ENCODE measurements at places on chromosomes 6 and 20. TPM values are rescaled to one million over a fixed set of nuclear protein-coding genes. Genes with fewer than 3 reads are reported as not detected.
A peak's percentile ranks its signal among the peaks of the same experiment; 100 is the strongest.

GRCh38 chr6:121134922-121135321 lies 199.4 kb downstream of the TBC1D32 start:
- no peak for DNase-seq

DNA sequence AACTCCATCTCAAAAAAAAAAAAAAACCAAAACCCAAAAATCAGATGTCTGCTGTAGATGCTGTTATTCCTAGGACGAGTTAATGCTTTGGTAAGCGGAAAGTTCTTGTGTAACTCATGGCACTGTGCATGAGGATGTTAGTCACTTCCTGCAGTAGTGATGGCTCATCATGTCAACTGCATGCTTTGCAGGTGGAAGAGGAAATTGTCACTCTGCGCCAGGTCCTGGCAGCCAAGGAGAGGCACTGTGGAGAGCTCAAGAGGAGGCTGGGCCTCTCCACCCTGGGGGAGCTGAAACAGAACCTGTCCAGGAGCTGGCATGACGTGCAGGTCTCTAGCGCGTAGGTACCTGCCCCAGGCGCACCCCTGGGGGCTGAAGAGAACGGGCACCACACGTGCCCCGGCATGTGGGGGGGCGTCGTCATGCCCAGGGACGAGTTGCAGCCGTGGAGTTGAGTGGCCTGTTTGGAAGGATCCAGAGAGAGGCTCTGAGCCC lies 8.5 kb downstream of the TPD52L2 start:
- DNase-seq: no peak

- peak; percentile 75 for DNase-seq
Observed at GRCh38 chr20:25539742-25540672, 45.3 kb downstream of the NINL start.

GRCh38 chr6:157096522-157096921 lies 226.8 kb downstream of the TMEM242 start:
- DNase-seq: no peak

DNA sequence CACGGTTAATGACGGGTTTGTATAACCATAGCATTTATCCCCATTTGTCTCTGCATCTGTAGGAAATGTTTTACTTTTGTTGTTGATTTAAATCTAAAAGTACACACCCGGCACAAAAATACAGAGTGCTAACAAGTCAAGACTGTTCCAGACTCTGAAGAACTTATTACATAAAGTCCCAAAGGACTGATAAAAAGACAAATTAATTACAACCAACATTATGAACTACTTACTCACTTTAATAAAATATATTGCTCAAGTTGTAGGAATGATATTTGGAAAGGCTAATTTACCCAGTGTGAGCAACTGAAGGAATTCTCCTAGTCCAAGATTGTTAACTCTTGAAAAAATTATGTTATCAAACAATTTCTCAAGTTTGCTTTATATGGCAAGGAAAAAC lies 115.6 kb downstream of the KIF13A start:
- DNase-seq: no peak

- peak; percentile 32 for DNase-seq
Observed at GRCh38 chr6:163608204-163608644, 193.7 kb downstream of the QKI start.

- no peak for DNase-seq
Observed at GRCh38 chr6:75213112-75213511, 7.3 kb upstream of the COL12A1 start.

DNA sequence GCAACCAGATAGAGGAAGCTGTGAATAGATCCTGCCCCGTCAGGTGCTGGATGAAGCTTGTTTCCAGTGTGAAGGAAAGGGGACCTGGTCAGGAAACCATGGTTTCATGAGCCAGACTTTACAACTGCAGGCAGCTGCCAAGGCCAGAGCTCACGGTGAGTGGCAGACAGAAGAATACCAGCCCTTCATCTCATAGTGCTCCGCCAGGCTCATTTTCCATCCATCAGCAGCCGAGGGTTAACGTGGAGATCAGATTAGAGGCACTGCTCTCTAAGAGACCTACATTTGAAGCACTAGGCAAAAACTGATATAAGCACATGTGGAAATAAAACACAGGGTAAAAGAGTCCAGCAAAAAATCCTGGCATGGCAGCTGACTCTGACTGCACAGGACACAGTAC lies 172.4 kb downstream of the CD24 start:
- no peak for DNase-seq

DNA sequence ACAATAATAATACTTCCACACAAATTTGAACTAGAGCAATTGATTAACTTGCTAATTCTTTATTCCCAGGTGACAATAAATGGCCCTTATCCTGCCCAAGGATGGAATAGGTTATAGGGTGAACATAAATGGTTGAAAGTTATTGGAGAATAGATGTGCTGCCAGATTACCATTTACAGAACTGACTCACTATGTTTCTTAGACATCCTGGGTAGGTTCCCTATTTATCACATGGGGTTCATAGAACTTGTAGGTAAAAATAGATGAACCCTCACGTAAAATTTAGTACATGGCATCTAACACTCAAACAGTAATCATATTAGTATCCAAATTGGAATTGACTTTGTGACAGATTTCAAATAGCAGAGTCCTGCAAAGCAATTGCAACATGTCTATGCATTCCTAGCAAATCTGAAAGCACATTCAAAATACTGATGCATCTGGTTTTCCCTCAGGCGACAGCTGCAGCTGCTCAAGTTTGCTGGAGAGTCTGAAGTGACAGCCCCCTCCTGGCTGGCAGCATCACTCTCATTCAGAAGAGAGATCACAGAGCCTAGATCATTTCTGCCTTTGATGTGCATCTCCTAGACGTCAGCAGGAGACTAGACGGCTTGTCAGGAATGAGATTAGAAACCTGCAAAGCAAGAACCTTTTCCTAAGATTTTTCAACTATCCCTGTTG lies 80.2 kb upstream of the RNF217 start:
- no peak for DNase-seq

DLL1 gene
- 3.5 TPM for total RNA-seq

RSPO4 gene
- 4.6 TPM for total RNA-seq

Measured in endodermal cell (in vitro differentiated cells).